Left lobe of liver (tissue), 2 donors: ENCODE measurements at places on chromosomes 3 and 15. TPM values are rescaled to one million over a fixed set of nuclear protein-coding genes. Genes with fewer than 3 reads are reported as not detected.

The C3orf49 gene
- not detected for total RNA-seq

The FANCD2OS gene
- total RNA-seq = not detected

The TRH gene
- not detected for total RNA-seq

The GOLGB1 gene
- total RNA-seq = 26.1 TPM

The ACVR2B gene
- total RNA-seq = 6.7 TPM

The KPNA1 gene
- total RNA-seq = 47.1 TPM

The AP3B2 gene
- total RNA-seq = not detected

The STRC gene
- 0.53 TPM for total RNA-seq

The INKA1 gene
- total RNA-seq = 0.63 TPM
